ENCODE measurements at places on chromosomes 2 and 18.

- DNase-seq: no peak
Measured at GRCh38 chr2:81481994-81482368, 1177.4 kb upstream of the LRRTM1 start.

DNA sequence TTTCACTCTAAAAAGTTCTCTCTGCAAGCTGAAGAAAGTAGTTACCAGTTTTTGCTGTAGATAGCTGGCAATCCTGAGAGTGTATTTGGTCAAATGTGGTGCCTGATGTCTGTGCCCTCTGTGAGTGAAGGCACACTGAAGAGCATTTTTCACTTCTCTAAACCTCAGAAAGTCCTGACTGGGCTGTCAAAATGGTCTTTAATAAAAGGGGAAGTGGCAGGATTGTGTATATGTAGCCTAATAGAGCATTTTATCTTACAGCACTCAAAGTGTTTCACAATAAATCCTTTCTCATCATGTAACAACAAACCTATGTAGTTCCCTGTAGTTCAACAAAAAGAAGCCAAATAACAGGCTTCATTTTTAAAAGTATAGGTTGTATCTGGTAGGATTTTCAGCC lies 1552.3 kb upstream of the SLC39A10 start:
- DNase-seq: no peak

GRCh38 chr2:72292433-72292832 lies 144.8 kb upstream of the CYP26B1 start:
- DNase-seq: no peak

DNA sequence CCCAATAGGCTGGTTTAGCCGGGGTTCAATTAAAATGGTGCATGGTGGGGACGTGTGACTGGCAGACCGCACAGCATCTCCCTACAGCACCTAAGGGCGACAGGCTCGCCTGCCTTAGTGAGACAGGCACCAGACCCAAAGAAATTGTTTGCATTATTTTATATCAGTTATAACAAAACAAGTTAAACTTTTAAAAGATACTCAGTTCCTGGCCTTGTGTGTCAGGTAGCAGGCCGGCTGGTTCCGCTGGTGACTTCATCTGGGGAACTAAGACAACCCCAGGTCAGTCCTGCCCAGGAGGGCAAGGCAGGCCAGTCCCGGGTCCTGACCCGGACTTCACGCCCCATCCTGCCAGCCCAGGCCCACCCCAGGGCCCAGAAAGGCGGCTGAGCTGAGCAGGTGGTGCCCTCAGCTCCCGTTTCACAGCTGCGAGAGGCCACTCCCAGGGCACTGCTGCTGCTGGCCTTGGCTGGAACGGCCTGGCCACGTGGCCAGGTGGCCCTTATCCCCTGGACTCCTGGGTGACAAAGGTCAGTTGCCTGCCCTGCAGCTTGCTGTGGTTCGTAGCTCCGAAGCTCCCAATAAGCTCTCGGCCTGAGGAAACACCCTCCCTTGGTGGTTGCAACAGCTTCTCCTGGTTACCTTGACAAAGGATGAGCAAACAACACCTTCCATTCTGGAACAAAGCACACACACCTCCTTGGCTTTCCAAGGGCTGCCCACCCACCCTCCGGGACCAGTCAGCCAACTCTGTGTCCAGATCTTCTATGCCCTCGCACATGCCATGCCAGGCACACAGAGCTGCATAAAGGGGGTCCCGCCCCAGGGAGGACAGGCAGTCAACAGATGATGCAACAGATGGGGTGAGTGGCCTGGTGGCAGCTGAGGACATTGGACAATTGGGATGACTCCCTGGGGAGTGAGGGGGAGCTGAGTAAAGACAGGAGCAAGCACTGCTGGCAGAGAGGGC lies 11.3 kb upstream of the AGXT start:
- no peak for DNase-seq

DNA sequence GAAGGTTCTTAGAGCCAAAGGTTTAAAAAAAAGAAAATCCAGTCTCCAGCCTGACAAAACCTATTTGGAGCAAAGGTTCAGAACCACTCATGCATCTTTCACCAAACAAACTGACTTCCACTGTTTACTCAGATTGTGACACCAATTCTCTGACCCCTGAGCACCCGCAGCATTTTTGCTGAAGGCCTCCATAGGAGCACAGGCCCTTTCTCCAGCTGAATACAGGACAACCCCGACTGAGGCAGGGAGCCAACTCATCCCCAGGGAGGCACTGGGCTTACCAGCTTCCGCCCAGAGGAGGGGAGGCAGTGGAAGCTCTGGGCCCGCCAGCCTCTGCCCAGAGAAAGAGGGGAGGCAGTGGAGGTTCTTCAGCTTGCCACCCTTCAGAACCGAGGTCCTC lies 51.0 kb upstream of the CNGA3 start:
- no peak for DNase-seq

GRCh38 chr2:59073286-59073685 lies 832.2 kb upstream of the FANCL start:
- DNase-seq: no peak

DNA sequence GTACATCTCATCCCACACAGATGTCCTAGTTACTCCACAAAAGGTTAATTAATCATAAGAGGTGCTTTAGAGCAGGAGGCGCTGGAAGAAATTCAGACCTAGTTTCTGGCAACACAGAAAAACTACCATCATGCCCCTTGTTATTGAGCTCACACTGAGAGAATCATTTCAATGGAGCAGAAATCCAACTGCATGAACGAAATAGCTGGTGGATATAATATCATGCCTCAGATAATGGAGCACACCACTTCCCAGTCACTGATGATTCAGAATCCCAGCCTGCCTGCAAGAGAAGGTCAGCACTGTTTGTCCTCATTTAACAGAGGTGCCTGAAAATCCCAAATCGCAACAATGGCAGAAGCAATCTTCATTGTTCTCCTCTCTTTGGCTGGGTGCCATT lies 125.8 kb upstream of the CREB1 start:
- DNase-seq: no peak

DNA sequence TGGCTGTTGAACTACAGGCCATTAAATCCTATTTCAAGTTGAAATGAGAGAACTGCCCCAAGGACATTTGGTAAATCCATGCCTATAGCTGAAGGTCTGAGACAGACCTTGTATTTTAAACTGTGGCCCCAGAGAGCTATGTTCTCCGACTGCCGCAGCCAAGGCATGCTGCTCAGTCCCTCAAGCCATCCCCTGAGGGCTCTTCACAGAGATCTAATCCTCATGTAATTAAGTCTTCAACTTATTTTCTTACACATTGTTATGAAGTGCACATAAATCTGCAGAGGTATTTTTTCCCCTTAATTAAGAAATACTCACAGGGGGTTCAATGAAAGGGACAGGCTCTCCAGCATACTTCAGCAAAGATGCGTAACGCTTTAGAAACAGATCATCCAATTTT lies 50.6 kb downstream of the ABCG8 start:
- no peak for DNase-seq

DNA sequence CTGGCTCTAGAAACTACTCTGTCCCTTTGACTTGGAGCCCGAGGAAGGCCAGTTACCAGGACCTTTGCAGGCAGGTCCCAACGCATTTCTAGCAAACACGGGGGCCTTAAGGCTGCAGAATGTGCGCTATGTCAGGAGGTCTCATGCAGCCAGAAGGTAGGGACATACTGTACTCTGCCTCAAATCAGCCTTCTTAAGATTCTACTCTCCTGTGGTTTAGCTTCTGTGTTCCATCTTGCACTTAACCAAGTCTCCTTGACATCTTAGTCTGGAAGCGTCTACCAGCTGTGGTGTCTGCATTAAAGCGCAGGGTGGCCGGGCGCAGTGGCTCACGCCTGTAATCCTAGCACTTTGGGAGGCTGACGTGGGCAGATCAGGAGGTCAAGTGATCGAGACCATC lies 65.5 kb downstream of the STEAP3 start:
- DNase-seq: no peak

GRCh38 chr2:140593132-140593531 lies 1537.7 kb downstream of the LRP1B start:
- DNase-seq: no peak

DNA sequence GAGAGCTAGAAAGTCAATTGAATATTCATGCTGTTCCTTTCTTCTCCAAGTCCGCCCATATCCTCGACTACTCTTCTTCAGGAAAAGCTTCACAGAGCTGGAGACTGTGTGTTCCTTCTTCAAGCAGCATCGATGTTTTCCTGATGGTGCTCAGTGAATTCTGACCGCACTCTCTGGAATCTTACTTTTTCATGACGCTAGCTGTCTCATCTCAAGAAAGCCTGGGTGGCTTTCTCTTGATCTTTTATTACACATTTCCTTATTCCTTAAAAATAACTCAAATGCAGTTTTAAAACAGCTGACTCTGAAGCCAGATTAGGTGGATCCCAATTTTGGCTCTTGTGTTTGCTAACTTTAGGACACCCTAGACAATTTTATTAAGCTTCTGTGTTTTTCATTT lies 1245.1 kb upstream of the LRRTM1 start:
- no peak for DNase-seq

DNA sequence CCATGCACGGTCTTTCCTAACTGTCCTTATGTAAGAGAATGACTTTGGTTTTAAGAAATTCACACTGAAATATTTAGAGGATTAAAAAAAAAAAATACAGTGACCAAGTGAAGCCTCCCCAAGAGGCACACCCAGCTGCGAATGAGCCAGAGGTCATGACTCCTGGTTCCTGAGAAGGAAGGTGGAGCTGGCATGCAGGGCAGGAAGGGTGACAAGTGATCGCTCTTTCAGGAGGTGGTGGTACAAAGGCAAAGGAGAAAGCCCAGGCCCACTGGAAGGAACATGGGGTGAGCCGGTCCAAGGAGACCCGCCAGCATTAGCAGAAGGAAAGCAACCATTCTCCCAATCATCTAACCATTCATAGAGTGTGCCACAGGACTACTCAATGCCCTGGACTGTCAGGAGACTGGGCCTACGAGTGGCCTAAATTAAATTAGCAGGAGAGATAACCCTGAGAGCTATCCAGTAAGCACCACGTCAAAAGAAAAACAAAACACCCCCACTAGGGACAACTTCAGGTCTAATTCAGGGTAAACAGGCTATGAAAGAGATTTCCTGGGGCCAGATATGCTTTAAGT lies 7.8 kb downstream of the INO80C start:
- no peak for DNase-seq

- DNase-seq: no peak
Measured at GRCh38 chr2:75088791-75089190, 110.5 kb downstream of the TACR1 start.

DNA sequence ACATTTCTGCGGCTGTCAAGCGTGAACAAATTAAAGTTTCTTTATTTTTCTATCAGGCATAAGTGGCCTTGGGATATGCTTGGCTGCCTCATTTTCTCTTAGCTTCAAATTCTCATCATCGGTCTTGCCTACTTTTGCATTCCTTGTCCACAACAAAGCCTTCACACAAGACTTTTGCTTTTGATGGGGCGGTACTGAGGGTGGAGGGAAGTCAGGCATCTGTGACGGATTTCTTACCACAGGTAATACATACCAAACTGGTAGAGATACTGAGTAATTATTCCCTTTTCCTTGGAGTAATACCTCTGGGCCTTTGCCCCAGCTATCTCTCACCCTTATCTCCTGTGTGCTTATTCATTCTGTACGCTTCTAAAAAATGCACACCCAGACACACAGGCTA lies 468.3 kb upstream of the RGPD4 start:
- DNase-seq: no peak

GRCh38 chr2:140658760-140659692 lies 1471.8 kb downstream of the LRP1B start:
- no peak for DNase-seq

DNA sequence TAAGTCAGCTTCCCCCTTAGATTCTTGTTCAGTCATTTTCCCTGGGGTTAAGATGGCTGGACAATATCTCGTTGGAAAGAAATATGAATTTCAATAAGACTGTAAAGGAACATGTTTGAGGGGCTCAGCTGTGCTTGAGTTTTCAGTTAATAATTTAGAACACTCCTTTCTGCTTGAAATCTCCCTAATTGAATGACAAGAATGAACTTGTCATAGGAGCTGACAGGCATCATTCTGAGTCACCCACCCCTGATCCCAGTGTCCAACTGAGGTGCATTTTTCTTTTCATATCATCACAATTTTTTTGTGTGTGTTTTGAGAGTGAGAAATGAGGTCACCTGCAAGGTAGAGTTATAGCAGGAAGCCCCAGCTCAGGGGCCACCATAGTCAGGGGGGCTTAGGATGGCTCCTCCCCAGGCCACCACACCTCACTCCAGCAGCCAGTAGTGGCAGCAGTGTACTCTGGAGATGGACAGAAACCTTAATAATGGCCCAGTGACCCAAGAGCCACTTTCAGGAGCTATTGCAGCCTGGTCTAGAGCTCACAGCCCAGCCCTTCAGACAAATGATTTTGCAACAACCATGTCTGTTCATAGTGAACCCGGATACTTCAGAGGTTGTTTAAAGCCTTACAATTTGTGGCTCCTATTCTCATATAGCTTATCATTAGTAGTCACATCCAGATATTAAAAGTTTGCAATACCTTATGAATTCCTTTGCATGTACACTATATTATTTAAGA lies 174.5 kb downstream of the MAIP1 start:
- no peak for DNase-seq

- DNase-seq: no peak
Measured at GRCh38 chr18:23235336-23235735, 100.1 kb downstream of the CABLES1 start.

GRCh38 chr2:30865243-30865642 lies 58.0 kb upstream of the CAPN13 start:
- no peak for DNase-seq

- DNase-seq: no peak
Measured at GRCh38 chr2:45909677-45910191, 258.3 kb downstream of the PRKCE start.
